Activated T-helper 1 cell treated with anti-CD3 and anti-CD28 coated beads, Interleukin-2, amount 50 U/mL, for 16 hours (primary cell): ENCODE measurements at places on chromosomes 2 and 18.

DNA sequence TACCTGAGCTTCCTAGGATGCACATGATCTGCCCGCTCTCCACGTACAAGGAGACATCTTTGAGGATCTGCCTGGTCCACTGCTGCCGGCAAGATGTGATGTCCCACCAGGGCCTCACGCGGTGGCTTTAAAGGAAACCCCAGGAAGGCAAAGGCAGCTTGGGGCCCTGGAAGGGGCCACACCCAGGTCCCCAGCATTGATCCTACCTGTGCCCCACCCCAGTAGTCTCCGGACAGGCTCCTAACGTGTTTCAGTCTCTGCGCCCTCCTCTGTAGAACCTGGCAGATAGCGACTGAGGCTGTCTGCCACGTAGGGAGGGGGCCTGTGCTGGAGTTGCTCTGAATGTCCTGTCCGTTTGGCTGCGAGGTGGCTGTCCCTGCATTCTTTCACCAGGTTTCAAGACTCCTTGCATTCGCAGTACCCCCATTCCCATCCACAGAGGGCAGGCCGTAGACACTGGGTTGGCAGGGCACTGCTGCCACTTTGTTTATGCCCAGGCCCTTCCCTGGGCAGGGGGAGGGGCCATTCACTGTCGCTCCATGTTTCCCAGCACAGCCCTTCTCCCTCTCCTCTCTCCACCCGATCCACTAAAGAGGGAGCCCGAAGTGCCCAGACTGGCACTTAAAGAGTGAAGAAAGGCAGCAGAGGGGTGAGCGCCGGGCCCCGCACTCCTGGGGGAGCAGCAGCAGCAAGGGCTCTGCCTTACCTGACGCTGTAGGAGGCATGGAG lies 644 bp downstream of the ABCG5 start:
- no peak for DNase-seq

- DNase-seq = no peak
These were observed 145.2 kb upstream of the SYT4 start for GRCh38 chr18:43422518-43422917.

DNA sequence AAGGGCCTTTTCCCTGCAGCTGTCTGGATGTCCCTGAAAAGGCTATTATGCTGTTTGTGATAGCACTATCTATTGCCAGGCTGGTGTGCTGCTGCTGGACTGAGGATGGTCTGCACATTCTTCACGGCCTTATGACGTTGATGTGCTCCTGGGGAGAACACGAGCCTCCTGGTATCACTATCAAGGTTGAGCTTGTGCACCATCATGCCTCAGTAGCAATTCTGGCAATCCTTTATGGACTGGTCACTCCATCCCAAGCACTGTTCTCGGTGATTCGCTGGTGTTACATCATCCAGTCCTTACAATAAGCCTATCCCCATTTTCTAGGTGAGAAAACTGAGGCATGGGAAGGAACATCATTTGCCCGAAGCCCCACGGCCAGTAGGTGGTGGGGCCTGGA lies 18.2 kb upstream of the CCBE1 start:
- DNase-seq = no peak

GRCh38 chr2:20384953-20385352 lies 34.3 kb upstream of the PUM2 start:
- DNase-seq = no peak

DNA sequence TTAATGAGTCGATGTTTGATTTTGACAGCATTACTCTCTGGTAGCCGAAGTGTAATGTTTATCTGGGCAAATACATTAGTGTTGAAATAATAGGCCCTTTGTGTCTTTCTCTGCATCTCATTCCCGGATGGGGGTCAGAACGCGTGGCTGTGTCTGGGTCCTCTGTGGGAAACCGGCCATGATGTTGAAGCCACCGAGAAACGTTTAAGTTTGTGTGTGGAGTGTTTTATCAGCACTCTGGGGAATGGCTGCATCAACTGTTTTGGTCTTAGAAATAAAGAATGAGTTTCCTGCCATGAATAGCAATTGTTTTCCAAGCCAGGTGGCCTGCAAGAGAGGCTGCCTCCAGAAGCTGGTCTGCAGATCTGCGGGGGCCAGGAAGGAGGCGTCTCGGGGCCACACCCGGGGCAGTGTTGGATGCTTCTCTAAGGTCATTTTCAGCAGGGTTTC lies 69.7 kb downstream of the RNF144A start:
- no peak for DNase-seq

GRCh38 chr2:225270861-225271260 lies 128.6 kb upstream of the NYAP2 start:
- no peak for DNase-seq

GRCh38 chr18:26919201-26919600 lies 53.7 kb upstream of the AQP4 start:
- no peak for DNase-seq

- DNase-seq = no peak
These were observed 91.9 kb upstream of the FN1 start for GRCh38 chr2:215527736-215528135.
